ENCODE measurements at places on chromosomes 11 and 22.

GRCh38 chr11:12767027-12767426 lies 92.8 kb downstream of the TEAD1 start:
- DNase-seq = no peak

DNA sequence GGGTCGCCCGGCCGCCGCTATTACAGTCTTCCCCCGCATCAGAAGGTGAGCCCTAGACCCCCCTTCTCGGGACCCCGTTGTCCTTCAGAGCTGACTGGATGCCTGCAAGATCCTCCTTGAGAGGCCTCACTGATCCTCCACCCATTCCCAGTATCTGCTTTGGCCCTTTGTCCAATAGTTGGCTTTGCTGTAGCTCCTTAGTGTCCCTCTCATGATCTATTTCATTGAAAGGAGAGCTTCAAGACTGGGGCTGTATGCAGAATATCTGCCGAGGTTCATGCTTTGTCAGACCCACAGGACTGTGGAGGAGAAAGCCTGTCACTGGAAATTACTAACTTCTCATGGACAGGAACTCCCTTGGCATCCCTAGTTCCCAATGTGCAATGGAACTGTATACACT lies 499 bp downstream of the DLAT start:
- no peak for DNase-seq

- DNase-seq = no peak
Observed at GRCh38 chr11:119835753-119836152, 106.8 kb upstream of the NECTIN1 start.

DNA sequence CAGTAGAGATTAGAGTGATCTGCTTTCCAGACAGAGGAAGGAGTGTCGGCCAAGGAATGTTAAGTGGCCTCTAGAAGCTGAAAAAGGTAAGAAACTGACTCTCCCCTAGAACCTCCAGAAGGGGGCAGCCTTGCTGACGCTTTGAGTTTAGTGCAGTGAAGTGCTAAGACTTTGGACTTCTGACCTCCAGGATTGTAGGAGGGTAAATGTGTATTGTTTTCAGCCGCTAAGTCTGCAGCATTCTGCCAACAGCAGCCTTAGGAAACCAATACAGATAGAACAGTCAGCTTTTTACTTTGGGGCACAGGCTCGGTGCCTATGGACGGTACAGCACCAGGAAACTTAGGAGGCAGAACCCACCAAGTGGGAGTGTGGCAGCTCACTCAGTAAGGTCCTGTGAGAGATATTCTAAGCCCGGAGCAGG lies 3.6 kb upstream of the TBC1D22A start:
- DNase-seq = peak; percentile 82

- no peak for DNase-seq
Observed at GRCh38 chr11:118673361-118674081, 5.9 kb downstream of the TREH start.

DNA sequence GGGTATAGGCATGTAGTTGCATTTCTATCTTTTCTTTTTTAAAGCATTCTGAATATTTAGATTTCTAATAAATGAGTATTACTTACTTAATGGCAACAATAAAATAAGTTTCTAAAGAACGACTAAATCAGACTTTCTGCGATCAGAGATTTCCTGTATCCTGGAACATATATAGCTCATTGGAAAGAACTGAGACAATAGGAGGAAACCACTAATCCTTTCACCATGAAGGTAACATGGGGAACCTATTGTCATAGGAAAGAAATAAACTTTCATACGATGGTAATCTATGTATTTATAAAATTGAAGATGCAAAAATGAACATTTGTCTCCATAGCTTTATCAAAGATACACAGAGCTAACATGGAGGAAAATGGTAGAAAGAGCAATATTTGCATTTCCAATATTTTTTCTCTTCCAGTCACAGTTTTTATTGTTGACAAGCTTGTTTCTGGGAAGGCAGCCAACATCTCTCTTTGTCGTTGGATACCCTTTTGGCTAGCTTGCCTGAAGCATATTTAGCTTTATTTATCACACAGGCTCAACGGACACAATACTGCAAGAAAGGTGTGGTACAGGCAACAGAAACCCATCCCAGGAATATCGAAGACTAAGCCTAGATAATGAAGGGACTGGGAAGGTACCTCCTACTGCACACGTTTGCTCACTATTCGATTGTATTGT lies 293.3 kb upstream of the MPPED2 start:
- no peak for DNase-seq

DNA sequence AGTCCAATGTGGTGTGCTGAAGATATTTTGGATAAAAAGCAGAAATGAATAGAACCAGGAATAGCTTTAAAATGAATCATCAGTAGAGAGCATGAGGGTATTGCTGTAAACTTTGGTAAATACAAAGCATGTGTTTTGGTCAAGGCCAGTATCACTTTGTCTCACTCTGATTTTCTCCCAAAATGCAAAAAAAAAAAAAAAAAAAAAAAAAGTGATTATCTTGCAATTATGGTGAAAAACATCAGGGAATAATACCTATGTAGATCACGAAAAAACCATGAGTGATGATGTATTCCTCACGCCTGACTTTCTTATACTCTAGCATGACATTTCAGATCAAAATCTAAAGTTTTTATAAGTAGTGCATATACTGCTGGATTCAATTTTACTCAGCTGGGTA lies 897.9 kb upstream of the FAT3 start:
- no peak for DNase-seq

DNA sequence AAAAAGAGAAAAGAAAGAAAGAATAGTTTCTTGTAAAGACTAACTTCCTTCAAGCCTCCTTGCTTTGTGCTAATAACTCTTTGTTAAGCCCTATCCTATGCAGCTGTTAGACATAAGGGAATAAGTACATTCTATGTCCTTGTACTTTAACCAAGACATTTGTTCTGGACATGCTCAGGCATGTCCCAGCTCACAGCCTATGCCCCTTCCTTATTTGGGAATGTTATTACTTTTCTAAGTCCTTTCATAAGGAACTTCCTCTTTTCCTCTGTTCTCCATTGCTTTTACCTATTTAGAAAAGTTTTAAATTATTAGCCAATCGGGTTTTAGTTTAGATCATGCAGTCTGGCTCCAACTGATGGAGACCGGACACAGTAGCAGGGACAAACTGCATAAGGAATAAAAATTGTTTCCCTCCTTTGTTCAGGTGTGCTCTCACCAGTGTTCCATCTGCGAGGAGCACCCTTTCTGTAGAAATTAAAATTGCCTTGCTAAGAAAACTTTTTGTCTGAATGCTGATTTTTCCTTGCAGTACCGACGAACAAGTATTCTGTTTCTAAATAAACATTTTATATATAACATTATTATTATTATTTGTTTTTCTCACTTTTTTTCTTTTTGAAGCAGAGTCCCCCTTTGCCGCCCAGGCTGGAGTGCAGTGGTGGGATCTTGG lies 21.6 kb upstream of the SPINDOC start:
- no peak for DNase-seq

GRCh38 chr11:133955945-133956421 lies 785 bp downstream of the IGSF9B start:
- no peak for DNase-seq

- no peak for DNase-seq
Observed at GRCh38 chr11:110447343-110447742, 17.6 kb downstream of the FDX1 start.

DNA sequence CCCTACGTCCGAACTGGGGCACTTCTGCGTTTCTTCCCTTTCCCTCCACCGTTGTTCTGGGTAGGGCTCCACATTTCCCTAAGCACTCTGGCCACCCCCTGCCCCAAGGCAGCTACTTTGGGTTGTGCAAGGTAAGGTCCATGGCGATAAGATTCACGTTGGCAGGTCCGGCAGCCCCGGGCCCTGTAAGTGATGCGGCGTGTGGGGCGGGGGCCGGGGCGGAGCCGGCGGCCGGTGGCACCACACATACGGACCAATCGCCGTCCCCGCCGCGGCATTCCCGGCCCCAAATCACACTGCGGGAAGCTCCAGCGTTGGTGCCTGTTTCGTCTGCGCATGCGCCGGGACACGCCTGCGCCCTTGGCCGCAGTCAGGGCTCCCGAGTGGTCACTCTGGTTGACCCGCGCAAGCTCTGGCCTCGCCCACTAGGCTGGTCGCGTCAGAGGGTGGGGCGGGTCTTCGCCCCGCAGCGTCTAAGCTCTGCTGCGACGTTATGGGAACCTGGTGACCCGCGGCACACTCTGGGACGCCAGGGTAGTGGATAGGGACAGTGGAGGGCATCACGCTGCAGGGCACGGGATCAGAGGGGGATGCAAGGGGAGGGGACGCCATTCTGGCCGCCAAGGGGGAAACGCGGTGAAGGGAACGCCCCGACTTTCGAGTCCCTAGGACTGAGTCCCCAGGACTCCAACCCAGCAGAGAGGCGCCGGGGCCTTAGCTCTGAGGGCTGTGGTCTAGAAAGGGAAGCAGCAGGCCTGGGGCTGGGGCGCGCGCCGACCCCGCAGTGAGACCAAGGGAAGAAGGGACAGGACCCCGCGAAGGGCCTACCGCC lies 1.6 kb downstream of the FADS1 start:
- DNase-seq = peak; percentile 89

- no peak for DNase-seq
Observed at GRCh38 chr11:44576656-44577055, 11.2 kb downstream of the CD82 start.

- no peak for DNase-seq
Observed at GRCh38 chr22:43887391-43887790, 4.4 kb downstream of the PNPLA5 start.

- no peak for DNase-seq
Observed at GRCh38 chr22:31477329-31477728, 12.3 kb downstream of the EIF4ENIF1 start.

DNA sequence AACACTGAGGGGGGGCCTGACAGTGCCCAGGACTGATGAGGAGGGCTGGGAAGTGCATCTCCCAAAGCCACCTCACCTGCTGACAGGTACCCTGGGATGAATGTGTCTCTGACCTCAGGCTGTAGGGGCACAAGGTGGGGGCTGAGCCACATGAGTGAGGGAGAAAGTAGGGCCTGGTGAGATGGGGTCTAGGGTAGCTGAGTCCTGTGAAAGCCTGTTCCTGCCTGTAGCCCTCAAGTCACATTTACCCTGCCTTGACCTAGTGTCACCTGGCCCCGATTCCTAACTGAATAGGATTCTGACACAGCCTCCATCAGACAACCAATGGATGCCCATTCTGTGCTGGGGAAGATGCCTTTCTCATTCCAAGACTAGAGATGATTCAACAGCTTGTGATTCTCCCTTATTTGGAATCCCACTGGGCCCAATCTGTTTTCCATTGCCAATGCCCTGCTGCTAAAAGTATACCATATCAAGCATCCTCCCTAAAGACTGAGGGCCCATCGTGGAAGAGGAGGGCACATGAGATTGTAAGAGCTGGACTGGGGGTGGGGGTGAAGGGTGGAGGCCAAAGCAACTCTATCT lies 11.1 kb upstream of the RFPL1 start:
- no peak for DNase-seq

GRCh38 chr11:35045236-35045820 lies 93.6 kb upstream of the CD44 start:
- DNase-seq = peak; percentile 36

- DNase-seq = no peak
Observed at GRCh38 chr11:29282088-29282487, 734.7 kb downstream of the KCNA4 start.

GRCh38 chr11:65434057-65434666 lies 11.6 kb downstream of the NEAT1 start:
- DNase-seq = peak; percentile 8

GRCh38 chr11:33412241-33412640 lies 155.1 kb downstream of the HIPK3 start:
- no peak for DNase-seq

GRCh38 chr11:3014057-3014938 lies 22.2 kb upstream of the NAP1L4 start:
- peak; percentile 28 for DNase-seq

DNA sequence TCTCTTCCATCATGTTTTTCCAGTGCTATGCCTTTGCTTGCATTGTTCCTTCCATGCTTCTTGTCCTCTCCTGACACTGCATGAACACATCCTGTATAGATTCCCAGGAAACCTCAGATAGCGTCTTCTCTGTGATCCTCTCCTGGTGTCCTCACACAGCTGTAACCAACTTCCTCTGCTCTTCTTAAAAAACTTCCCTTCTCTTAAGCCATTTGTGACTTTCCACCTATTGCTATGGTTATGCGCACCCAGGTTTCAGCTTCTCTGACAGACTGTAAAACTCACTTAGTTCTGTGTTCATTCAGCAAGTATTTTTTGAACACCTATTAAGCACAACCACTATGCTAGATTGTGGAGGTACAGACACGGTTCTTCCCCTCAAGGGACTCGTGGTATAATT lies 5.1 kb upstream of the APLP2 start:
- no peak for DNase-seq

DNA sequence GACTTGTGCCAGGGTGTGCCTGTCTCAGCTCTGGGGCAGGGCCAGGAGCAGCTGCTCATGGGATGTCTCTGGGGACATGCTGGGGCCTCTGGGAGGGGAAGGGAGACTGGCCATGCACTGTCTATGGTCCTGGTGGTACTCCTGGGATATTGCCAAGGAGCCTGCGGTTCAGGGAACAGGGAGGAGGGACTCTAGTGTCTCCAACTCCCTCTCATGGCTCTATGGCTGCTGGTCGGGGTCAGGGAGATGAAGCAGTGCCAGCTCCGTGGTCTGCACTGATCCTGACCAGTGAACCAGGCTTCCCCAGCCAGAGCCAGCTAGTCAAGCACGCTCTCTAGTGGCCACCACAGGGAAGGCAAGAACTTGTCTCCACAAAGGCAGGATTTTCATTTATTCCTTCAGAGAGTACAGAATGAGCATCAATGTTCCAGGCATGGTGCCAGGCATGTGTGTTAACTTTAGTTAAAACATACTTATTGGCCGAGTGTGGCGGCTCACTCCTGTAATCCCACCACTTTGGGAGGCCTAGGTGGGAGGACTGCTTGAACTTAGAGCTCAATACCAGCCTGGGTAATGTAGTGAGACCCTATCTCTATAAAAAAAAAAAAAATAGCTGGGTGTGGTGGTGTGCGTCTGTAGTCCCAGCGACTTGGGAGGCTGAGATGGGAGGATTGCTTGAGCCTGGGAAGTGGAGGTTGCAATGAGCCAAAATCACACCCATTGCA lies 2.5 kb upstream of the BEST1 start:
- DNase-seq = peak; percentile 88

- DNase-seq = peak; percentile 86
Observed at GRCh38 chr22:37686002-37686982, at the start of gene NOL12. Gene NOL12, plus strand, starts transcription at chr22:37686343. Its CDS starts 50 bp downstream, at chr22:37686393.

- DNase-seq = no peak
Observed at GRCh38 chr11:13465909-13466371, 2.9 kb upstream of the BTBD10 start.

- no peak for DNase-seq
Observed at GRCh38 chr11:87290304-87290922, 252.7 kb downstream of the TMEM135 start.

DNA sequence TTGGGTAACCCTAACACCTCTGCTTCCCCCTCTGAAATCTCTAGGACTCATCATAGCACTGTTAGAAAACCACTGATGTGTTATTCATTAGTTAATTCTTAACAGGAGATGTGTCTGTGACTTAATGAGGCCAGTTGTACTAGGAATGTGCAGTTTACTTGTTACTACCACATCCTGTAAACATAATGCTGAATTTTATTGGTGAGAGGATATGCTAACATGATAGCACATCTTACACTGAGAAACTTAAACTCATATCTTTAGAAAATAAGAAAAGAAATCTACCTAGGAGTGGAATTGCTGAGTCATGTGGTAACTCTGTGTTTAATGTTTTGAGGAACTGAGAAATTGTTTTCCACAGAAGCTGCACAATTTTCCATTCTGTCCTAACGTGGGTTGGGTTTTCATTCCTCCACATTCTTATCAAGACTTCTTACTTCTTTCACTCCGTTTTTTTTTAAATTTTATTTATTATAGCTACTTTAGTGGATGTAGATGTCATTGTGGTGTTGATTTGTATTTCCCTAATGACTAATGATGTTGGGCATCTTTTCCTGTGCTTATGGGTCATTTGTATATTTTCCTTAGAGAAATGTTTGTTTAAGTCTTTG lies 33.7 kb downstream of the RNF121 start:
- DNase-seq = no peak
